M059J (cell line): ENCODE measurements at places on chromosomes 7 and 10.

DNA sequence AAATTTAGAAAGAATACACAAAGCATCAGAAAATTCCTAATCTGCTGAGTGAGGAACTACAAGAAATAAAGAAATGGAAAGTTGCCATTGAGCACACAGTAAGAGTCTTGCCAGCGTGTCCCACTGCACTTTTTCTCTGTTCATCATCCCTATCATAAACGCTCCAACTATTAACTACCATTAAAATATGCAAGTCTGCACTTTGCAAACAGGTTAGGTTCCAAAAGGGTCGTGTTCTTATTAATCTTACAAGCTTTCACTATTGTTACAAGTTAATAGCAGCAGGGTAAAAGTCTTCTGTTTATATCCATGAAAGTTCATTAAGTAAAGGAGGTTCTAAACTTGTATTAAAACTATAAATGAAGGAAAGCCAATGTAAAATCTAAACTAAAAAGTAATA is 5.2 kb upstream of the JMJD1C start:
- DNase-seq = no peak

GRCh38 chr7:89908736-89909135 is 245.5 kb upstream of the STEAP1 start:
- no peak for DNase-seq

- no peak for DNase-seq
These were observed 110.0 kb downstream of the TACC2 start for GRCh38 chr10:122098924-122099323.

DNA sequence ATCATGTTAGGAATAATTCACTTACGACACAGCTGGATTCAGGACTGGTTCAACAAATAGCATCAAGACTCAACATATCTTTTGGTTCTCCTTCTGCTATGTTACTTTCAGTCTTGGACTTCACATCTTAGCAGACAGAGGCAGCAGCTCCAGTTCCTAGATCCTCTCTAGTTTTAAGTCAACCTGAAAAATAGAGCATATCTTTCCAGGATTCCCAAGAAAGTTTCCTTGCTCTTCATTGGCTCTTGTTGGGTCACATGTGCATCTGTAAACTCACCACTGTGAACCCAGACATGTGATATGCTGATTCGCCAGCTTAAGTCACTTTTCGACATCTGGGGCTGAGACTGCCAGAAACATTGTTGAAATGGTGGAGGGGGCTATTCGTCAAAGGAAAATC is 210.1 kb upstream of the KMT2E start:
- DNase-seq = no peak

- DNase-seq = no peak
These were observed 17.7 kb downstream of the IL15RA start for GRCh38 chr10:5959581-5960069.

DNA sequence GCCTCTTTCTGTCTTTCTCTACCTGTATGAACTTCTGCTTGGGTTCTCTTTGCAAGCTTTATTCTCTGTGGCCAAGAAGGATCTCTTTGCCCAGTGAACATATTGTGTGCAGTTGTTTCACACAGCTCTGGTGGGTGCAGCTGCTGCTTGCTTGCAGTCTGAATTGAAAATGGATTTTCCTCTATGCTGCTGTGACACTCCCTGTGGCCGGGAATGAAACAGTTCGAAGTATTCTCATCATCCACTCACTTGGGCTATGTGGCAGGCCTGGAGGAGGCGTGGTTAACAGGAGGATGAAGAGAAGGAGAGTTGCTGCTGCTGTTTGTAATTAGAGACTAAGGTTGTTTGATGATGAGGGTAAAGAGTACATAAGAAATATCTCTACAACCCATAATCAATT is 28.4 kb upstream of the ITGA8 start:
- no peak for DNase-seq

GRCh38 chr7:136004083-136004482 is 26.9 kb upstream of the MTPN start:
- no peak for DNase-seq

DNA sequence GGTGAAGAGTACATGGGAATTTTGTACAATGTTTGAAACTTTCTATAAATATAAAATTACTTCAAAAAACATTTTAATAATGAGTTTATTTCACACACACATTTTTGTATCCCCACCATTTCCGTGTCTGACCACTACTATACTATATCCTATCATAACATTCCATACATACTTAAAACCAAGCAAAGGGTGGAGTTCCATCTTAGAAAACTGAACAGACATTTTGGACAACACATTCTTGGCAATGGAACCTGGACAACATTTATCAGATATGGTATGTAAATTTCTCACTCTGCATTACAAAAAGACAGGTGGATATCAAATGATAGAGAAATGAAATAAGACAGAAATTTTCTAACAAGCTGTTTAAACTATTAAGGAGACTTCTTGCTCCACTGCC is 168.9 kb downstream of the TWIST1 start:
- no peak for DNase-seq

DNA sequence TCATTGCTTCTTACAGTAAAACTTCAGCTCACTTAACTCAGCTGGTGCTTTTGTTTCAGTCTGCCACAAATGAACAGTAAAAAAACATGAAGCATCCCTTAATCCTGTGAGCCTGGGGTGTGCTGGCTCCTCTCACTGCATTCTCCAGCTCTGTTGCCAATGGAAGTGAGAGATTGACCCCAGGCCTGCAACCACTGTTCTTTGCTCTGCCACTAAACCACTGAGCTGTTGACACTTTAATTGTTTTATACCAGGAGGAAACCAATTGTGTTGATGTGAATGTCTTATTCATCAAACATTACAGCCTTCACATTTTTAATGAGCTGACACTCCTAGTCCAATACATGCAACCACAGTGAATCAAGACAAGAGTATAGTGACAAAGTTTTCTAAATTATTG is 69.4 kb upstream of the FZD1 start:
- no peak for DNase-seq

DNA sequence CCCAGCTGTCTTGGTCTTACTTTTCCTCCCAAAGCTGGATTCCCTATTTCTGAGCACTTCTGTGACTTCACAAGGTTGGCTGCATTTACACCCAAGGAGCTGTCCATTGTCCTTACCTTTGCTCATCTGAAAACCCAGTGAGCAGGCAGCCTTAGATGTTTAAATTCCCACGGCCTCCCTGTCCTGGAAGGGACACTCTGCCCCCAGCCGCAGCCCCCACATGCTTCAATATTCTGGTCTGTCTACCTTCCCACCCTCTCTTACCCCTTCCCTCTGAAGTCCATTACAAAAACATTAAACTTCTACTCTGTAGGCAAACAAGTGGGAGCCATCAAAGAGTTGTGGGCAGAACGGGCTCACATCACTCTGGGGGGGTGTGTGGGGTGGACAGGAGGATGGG is 73.8 kb upstream of the EFCAB10 start:
- DNase-seq = peak; percentile 24

GRCh38 chr10:118173296-118173695 is 126.6 kb upstream of the RAB11FIP2 start:
- DNase-seq = no peak

DNA sequence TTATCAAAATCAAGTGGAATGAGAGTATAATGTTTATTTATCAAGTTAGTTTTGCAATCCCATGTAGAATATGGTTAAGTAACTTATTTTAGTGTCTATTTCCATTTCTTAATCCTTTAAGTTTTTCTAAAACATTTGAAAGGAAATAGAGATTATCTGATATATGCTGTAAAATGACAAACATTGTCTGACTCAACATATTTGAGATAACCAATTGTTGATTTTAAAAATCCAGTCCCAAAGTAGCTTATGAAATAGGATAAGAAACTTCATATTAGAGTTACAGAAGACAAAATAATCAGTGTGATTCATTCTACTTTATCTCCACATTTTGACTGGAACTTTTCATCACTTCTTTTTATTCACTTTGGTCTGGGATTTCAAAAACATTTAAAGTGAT is 38.7 kb upstream of the CDK1 start:
- no peak for DNase-seq

GRCh38 chr7:155405399-155406318 is 52.3 kb upstream of the EN2 start:
- DNase-seq = no peak

- no peak for DNase-seq
These were observed 16.2 kb downstream of the PLEKHA1 start for GRCh38 chr10:122390679-122391078.
